ENCODE measurements at places on chromosomes 12 and 14. TPM values are rescaled to one million over a fixed set of nuclear protein-coding genes. Genes with fewer than 3 reads are reported as not detected.

Gene SOX5
- 0.39 TPM for polyA plus RNA-seq

Gene CLEC2A
- polyA plus RNA-seq = not detected

Gene OASL
- 0.27 TPM for polyA plus RNA-seq

Gene GARIN6
- not detected for polyA plus RNA-seq

Gene KRT2
- not detected for polyA plus RNA-seq

Gene NYNRIN
- 1.5 TPM for polyA plus RNA-seq

Gene PLEKHG7
- not detected for polyA plus RNA-seq

Gene KRT75
- polyA plus RNA-seq = not detected

Gene POU6F1
- polyA plus RNA-seq = 10.3 TPM

Gene ACOT6
- polyA plus RNA-seq = not detected

Gene TCL1B
- polyA plus RNA-seq = not detected

Data from psoas muscle (tissue), 8 donors.